Stimulated activated CD8-positive, alpha-beta memory T cell treated with anti-CD3 and anti-CD28 coated beads, Interleukin-15, amount 100 ng/mL, for 48 hours (primary cell): ENCODE measurements at places on chromosomes 13 and 19.

GRCh38 chr19:5157186-5157585 is 183.4 kb downstream of the PTPRS start:
- DNase-seq = no peak

GRCh38 chr13:109939180-109939579 is 152.8 kb upstream of the IRS2 start:
- DNase-seq = no peak

DNA sequence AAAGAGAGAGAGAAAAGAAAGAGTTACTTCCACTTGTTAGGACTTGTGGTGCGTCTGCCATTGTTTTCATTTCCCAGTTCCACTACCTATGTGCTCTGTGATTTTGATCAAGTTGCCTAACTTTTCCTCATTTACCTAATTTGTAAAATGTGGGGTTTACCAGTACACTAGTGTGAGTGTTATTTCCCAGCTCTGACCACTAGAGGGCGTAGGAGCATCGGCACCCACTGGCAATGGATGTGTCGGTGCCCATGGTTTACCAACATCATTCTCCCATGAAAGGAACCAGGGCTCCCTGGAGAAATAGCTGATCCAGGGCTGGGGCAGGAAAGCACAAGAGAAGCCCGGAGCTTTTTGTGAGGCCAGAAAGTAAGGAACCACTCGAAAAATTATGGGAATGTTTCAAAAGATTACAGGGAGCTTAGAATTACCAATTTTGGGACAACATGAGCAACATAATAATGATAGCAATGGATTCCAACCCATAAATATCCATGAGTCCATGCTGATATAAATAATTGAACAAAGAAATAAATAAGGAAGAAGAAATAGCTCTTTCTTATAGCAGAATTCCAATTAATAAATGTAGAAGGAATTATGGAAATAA is 15.1 kb upstream of the CEACAM4 start:
- peak; percentile 40 for DNase-seq

GRCh38 chr13:30409886-30410704 is 12.2 kb upstream of the UBE2L5 start:
- DNase-seq = no peak

- no peak for DNase-seq
Observed at GRCh38 chr13:43964698-43965458, 85.2 kb downstream of the LACC1 start.

GRCh38 chr13:107277911-107278310 is 710.0 kb upstream of the ARGLU1 start:
- DNase-seq = no peak

DNA sequence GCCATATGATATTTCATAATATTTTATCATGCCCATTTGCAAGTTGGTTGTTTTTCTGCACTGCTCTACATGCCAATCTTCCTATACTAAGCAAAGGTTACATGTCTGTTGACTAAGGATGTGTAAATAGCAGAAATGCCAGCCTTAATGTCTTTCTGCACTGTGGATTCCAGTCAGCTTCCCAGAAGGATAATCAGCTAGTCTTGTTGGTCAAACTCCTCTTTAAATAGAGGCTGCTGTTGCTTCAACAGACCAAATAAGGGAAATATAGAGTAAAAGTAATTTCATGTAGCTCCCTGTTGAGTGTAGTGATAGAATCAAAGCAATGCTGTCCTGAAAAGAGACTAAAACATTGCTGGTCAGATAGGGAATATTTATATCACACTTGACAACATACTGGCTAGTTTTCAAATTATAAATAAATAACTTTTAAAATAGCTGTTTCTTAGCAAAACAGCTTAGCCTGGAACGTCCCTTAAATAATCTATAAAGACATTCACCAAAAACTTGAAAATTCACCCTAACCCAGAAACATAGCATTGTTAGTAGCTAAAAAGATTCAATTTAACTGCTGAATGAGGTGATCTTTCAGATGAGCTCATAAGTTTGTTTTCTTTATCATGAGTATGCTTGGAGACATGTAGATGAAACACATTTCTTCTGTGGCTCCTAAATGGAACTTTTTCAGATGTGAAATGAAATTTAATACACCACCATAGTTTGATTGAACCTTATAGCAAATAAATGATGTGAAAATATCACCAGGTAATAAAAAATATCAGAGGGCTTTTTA is 56.6 kb downstream of the FRY start:
- DNase-seq = no peak
